ENCODE measurements at places on chromosomes 5 and 9.

DNA sequence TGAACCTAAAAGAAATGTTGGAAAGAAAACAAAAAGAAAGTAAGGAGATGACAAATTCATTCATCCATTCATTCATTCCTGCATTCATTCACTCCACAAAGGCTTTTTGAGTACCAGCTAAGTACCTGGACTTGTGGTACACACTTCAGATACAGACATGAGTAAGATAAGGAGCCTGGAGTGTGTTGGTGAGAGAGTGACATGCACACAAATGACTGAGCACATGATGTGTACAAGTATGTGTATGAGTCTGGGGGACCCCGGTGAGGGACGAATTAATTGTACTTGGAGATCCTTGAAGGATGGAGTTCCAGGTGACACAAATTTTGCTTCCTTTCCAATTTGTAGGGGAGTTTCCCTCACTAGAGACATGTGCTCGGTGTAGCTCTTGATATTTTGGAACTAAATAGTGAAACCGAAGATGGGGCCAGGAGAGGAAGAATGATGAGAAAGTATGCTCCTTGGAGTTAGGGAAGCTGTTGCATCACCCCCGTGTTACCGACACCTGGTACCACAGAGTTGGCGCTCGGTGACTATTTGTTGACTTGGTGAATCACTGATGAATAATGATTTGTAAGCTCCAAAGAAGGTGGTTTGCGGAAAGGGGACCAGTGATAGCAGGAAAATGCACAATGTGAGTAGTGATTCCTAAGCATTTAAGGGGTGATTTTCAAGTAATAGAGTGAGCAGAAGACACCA, 509.8 kb downstream of the CCDC171 start:
- no peak for DNase-seq

DNA sequence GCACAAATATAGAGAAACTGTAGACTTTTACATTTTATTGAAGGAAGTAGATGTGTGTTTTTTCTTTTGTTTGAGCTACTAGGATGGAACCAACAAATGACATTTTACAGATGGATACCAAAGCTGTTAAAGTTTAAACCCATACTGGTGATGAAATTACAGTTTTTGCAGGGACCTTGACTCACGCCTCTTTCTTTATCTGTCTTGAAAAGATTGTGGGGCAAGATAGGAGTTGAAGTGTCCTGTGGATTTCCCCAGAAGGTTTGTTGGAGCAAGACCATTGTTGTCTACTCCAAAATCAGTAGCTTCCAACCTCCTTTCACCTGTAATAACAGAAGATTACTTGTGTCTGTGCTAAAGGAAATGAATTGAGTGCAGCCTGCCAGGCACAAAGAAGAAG, 4.1 kb upstream of the C5orf63 start:
- DNase-seq, result no peak

GRCh38 chr5:122492675-122493074, 180.6 kb downstream of the SNCAIP start:
- no peak for DNase-seq

GRCh38 chr9:14281876-14282275, 32.1 kb downstream of the NFIB start:
- no peak for DNase-seq

- no peak for DNase-seq
Measured at GRCh38 chr5:151037561-151038411, 17.4 kb downstream of the GPX3 start.

DNA sequence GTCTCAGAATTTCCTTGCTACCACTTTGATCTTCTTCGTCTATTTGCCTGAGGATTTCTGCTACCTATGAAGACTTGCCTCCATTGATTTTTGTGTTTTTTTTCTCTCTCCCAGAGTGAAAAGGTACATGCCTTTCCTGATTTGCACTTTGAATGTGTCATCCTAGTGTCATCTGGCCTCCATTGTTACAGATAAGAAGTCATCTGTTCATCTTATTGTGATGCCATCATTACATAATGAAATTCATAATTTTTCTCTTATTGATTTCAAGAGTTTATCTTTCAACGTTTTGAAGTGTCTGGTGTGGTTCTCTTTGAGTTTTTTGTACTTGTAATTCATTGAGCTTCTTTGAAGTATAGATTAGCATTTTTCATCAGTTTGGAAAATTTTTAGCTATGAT, 144.8 kb downstream of the SH3GL2 start:
- no peak for DNase-seq

DNA sequence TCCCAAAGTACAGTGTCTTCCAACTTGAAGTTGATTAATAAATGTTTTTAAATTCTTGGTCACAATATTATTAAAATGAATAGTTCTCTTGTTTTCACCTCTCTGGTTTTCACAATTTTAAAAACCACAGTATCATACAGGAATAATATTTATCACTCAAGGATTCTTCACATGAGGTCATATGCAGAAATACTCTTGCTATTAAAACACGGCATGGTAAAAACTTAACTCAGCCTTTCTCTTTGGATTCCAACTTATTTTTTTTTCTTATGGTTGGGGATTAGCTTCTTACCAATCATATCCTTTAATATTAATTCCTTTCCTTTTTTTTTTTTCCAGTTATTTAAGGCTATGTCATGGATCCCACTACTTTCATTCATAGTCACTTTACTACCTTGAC, 289.4 kb downstream of the ADAMTS6 start:
- DNase-seq, result no peak

DNA sequence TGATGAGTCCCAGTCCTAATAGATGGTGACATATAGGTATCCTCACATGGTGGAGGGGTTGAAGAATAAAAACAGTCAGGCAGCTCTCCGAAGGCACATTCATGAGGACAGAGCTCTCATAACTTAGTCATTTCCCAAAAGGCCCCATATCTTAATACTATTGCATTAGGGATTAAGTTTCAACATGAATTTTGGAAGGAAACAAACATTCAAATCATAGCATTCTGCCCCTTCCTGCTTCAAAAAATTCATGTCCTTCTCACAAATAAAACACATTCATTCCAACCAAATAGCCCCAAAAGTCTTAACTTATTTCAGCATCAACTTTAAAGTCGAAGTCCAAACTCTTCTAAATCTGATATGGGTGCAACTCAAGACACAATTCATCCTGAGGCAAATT, 277.2 kb upstream of the NR4A3 start:
- no peak for DNase-seq

DNA sequence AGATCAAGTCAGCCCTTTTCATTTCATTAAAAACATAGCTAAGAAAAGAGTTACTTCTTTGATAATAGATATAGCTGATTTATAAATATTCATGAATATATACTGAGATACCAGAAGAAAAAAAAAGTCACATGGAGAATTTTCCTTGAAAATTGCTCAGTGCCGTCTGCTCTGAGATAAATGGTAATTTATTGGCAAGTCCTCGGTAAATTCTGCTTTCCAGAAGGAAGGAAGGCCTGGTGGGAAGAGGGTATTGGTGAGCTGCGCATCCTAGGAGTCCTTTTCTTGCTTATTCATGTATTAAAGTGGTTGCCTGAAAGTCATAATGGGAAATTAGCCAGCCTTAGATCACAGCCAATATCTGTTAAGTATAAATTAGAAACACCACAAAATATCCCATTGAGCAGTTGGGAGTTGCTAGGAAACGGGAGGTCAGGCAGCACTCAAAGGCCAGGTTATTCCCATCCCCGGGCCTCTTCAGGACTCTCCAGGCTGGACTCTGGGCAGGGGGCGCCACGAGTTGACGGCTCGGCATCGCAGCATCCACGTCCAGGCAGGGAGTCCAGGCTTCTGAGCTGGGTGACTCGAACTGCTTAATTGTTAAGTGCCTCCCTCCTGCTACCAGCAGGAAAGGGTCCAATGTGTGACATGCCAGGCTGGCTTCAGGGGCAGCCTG, 116.7 kb upstream of the RETREG1 start:
- no peak for DNase-seq

DNA sequence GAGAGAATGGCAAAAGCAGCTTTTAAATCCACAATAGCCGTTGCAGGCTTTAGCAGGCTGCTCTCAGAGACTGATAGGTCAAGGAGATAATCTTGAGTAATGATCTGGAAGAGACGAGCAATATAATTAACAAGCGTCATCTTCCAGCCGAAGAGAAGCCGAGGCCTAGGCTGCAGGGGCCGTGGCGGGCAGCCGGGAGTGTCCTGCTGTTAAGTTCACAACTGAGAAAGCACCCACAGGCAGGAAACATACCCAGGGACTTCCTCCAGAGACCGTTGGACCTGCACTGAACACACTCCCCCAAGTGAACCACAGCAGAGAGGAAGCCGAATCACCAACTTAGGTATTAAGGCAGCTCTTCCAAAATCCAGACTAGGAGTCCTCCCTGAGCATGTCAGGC, 182.3 kb downstream of the IRX2 start:
- DNase-seq, result no peak

DNA sequence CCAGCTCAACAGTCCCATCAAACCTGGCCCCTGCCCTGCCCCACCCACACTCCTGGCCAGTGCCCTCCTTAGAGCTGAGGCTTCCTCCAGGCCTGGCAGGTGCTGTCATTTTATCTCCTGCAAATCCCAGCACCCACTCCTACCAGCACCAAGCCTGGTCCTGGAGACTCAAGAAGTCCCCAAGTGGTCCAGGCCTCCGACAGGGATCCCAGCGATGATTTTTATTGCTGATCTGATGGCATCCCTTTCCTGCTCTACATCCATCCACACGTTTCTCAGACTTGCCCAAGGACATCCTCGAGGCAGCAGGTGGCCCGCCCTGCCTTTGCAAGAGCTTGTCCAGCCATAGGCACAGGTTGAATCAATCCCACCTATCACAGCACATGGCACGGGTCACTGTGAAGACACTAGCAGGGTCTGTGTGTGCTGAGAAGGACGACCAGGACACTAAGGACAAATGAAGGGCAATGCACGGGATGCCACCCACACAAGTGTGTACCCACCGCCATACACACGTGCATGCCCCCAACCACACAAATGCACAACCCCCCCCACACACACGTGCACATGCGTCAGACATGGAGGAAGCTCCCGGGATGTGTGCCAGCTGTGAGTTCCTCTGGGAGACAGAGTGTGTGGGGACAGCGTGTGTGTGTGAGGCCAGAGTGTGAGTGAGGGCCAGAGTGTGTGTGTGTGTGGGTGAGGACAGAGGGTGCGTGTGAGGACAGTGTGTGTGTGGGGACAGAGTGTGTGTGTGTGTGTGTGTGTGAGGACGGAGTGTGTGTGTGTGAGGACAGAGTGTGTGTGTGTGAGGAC, 62.4 kb upstream of the UBAC1 start:
- no peak for DNase-seq

DNA sequence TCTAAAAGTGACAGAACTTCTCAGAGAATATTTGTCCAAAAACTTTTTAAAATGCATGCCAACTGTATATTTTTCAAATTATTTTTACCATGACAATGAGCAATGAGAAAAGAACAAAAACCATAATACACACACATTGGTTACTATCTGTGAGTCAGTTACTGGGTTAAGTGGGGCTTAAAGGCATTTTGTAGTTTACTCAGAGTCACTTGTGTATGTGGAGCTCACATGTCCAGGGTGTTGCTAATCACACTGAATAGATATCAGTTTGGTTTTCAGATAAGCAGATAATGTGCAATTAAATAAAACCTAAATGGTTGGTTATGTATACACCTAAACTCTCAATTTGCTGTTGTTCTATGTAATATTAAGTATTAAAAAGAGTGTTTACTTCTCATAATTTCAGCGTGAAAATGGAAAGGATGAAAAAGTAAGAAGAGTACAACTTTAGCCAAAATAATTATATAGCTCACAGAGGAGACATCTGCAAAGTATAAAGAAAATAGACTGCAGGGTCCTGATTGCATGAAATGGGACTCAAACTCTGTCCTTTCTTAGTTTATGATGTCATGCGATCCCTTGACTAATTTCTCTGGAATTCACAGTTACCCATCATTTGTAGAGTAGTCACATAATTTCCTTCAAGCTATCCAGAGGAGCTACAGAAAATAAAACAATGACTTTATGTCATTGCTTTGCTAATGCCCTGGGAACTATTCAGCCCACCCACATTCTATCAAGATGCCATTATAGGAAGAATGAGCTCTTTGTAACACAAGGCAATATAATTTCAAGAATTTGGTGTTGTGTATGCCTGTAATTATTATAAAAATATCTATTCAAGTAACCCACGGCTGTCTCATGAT, 388.0 kb upstream of the ZNF608 start:
- no peak for DNase-seq

GRCh38 chr5:172548311-172548731, 92.7 kb upstream of the NEURL1B start:
- DNase-seq, result no peak

GRCh38 chr5:115480271-115480670, 64.3 kb downstream of the FEM1C start:
- DNase-seq, result no peak

- no peak for DNase-seq
Measured at GRCh38 chr9:110752766-110753165, 84.2 kb downstream of the MUSK start.

DNA sequence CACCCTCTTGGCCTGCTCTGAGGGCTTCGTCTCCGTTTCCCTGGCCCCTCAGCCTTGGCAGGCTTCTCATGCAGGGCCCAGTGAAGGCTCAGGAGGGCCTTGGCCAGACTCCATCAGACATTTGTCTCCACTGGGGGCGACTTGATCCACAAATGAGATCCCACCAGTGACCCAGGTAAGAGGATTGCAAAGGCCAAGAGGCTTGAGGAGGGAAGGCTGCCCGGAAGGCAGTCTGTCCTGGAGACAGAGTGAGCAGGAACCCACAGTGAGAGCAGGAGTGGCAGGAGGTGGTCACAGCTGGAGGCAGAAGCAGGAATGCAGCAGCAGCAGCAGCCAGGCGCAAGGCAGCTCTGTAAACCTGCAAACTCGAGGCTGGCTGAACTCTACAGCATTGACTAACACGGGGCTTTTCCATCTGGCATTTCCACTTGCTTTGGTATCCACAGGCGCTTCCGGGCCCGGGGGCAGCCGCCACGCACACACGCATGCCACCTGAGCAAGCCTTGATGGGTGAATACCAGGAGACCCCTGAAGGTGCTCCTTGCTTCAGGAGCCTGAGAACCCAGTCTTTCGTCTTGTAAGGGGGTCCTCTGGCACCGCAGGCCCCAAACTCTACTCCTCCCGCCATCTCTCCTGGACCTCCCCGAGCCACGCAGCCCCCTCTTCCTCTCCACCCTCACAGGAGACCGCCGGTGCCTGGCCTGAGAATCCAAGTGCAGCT, 14.7 kb downstream of the MGAT1 start:
- DNase-seq, result no peak

DNA sequence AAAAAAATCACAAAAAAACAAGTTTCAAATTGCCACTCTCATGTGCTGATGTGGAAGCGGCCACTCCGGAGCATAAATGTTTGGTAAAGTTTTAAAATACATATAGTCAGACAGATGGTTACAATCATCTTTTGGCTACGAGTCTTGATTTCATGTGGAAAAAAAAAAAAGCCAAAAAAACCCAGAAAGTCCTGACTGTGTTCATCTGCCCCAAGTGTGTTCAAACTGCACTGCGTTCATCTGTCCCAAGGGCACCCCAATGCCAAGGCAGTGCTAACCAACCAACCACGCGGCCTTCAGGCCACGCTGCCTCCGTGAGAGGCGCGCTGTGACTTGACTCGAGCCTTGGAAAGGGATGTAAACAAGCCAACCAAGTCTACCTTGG, 127.1 kb downstream of the MYO10 start:
- no peak for DNase-seq

DNA sequence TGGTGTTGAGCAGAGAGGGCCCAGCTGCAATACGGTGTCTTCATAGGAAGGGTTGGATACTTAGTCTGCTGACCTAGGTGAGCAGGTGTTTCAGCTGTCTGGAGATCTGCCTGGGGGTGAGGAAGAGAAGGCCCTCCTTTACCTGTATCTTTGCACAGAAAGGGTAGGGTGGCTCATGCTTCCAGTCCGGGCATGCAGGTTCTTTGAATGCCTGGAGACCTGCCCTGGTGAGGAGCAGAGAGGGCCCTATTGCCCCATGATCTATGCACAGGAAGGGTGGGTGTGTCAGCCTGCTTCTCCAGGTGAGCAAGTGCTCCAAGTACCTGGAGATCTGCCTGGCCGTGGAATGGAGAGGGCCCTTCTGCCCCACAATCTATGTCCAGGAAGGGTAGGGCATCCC, 63.0 kb downstream of the FER start:
- no peak for DNase-seq

Data from effector CD4-positive, alpha-beta T cell (primary cell).